Activated T-helper 1 cell treated with anti-CD3 and anti-CD28 coated beads, Interleukin-12 subunit alpha, Interleukin-12 subunit beta, Interleukin-2, Interleukin-4 antibody, amounts not matched to agents 30 ng/mL and 10 ng/mL and 1 ng/mL, durations not matched to agents 14 hours and 24 hours and 36 hours (primary cell): ENCODE measurements at places on chromosomes 13 and 19.

DNA sequence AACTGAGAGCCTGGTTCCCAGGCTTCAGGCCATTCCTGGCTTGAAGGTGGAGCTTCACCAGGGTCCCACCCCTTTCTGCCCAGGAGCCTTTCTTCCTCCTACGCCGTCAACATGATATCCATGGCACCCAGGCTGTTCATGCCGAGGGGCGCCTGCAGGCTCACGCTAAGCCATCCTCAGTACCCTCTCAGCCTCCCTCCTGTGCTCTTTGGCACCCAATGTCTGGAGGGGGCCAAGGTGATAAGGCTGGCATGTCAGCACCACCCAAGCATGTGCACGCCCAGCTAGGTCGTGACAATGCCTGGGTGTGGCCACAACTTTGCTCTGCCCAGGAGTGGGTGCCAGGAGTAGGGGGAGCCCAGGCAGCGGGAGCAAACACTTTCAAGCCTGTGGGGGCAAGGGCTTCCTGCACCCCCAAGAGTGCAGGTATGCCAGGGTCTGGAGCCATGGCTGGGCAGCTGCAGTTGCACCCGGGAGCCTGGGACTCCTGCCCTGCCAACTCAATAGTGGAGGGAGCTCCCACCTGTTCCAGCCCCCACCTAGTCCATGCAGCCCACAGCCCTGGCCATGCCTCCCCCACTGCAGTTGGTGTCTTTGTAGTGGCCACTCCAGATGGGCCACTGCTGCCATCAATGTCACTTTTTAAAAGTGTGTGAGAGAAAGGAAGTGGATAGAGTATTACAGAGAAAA lies 219.9 kb downstream of the MAB21L1 start:
- no peak overlapping the region for H3K4me3 ChIP-seq
- no peaks in the 10 kb centered on the region for H3K36me3 ChIP-seq
- no peak overlapping the region for H3K27ac ChIP-seq

DNA sequence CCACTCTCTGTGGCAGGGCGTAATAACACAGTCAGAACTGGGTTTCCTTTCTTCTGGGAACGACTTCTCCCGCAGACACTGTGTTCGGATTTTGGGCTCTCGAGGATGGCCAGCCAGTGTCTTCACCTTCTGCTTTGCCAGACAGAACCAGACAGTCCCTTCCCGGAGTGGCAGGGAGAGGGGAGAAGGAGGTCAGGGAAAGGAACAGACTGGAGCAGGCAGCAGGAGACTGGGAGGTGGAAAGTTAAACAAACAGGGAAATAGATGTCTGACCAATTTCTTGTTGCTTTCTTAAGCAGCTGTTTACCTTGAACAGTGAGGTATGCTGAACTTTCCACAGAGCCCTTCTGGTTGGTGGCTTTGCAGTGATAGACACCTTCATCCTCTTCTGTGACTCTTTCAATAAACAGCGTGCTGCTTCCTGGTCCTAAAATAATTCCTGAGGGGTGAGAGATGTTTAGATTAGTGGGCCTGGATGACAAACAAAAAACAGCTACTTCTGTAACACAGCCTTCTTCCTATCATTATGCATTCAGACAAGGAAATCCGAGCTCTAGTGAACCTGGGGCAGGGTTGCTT lies 137.6 kb downstream of the FLT1 start:
- H3K27ac ChIP-seq = peak overlapping the region; percentile 11
- H3K36me3 ChIP-seq = peaks cover 18% of the 10 kb centered on the region
- H3K27me3 ChIP-seq = no peaks in the 10 kb centered on the region
- H3K4me1 ChIP-seq = peaks cover 55% of the 10 kb centered on the region
- no peak overlapping the region for H3K4me3 ChIP-seq

DNA sequence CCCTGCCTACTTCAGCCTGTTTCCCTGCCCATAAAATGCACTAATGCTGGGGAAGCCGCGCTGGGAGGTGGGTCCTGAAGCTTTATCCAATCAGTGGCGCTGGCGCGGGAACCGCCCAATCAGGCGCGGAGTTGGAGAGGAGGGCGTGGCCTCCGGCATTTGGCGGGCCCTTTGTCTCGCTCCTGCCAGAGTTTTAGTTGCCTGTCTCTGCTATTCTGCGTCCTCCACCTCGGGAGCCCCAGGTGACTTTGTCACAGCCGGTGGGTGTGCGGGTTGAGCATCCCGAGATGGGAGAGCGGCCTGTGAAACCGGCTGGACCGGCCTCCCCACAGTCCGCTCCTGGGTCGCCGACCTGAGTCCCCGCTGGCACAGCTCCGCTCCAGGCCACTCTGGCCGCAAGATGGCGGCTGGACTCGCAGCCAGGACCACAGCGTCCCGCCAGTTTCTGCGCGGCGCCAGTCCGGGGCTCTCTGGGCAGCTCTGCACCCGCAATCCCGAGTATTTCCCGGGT lies 30.7 kb upstream of the ZNF429 start:
- DNase-seq = peak; percentile 32
- no peak overlapping the region for H3K27ac ChIP-seq
- peak overlapping the region; percentile 49 for H3K4me3 ChIP-seq
- no peaks in the 10 kb centered on the region for H3K27me3 ChIP-seq
- H3K36me3 ChIP-seq = no peaks in the 10 kb centered on the region

GRCh38 chr13:100674572-100674871 lies at the start of gene TMTC4:
Gene TMTC4, minus strand, starts transcription at chr13:100674795. Its CDS starts 4,433 bp downstream, at chr13:100670362.
- peaks cover 31% of the 10 kb centered on the region for H3K4me1 ChIP-seq
- no peak for DNase-seq
- H3K27me3 ChIP-seq = peaks cover 10% of the 10 kb centered on the region
- peaks cover 4% of the 10 kb centered on the region for H3K36me3 ChIP-seq

- peaks cover 43% of the 10 kb centered on the region for H3K4me1 ChIP-seq
- peaks cover 63% of the 10 kb centered on the region for H3K27me3 ChIP-seq
- no peak overlapping the region for H3K27ac ChIP-seq
- peaks cover 6% of the 10 kb centered on the region for H3K36me3 ChIP-seq
- peak overlapping the region; percentile 73 for H3K4me3 ChIP-seq
Observed at GRCh38 chr19:31351855-31352195, 2.6 kb upstream of the TSHZ3 start.

- no peaks in the 10 kb centered on the region for H3K27me3 ChIP-seq
- DNase-seq = no peak
- peaks cover 16% of the 10 kb centered on the region for H3K36me3 ChIP-seq
- no peak overlapping the region for H3K4me3 ChIP-seq
- no peaks in the 10 kb centered on the region for H3K4me1 ChIP-seq
Observed at GRCh38 chr13:114001331-114002008, 27.6 kb upstream of the C13orf46 start.

GRCh38 chr19:12767666-12768065 lies 7.7 kb downstream of the HOOK2 start:
- peaks cover 2% of the 10 kb centered on the region for H3K36me3 ChIP-seq
- DNase-seq = no peak
- H3K27ac ChIP-seq = no peak overlapping the region
- no peaks in the 10 kb centered on the region for H3K4me1 ChIP-seq

- H3K4me3 ChIP-seq = no peak overlapping the region
- no peaks in the 10 kb centered on the region for H3K27me3 ChIP-seq
- no peak for DNase-seq
- H3K36me3 ChIP-seq = peaks cover 41% of the 10 kb centered on the region
- H3K27ac ChIP-seq = no peak overlapping the region
Observed at GRCh38 chr19:51993422-51993821, 6.8 kb upstream of the ZNF350 start.

DNA sequence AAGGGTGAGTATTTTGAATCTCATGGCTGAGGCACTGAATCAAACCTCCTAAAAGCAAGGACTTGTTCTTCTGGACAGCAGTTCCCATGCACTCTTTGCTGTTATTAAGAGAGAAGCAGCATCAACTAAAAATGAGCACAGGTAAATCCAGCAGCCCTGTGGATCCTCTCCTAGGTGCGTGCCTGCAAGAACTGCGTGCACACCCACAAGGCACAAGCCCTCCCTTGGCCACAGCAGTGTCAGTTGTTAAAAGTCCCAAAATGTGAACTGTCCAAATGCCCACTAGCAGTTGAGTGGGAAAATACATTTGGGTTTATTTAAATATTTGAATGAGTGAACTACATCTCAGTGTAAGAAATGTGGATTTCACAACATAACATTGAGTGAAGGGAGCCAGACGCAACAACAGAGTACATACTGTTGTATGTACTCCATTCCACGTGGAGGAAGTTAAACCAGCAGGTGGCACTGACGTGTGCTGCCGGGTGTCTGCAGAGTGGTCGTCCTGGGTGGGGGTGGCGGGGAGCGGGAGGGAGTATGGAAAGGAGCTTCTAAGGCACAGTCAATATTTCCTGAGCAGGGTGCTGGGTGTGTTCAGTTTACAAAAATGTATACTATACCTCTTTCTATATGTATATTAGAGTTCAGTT lies 266.4 kb downstream of the NALCN start:
- H3K27ac ChIP-seq = no peak overlapping the region
- H3K36me3 ChIP-seq = no peaks in the 10 kb centered on the region
- H3K4me1 ChIP-seq = no peaks in the 10 kb centered on the region
- H3K4me3 ChIP-seq = no peak overlapping the region
- peaks cover 16% of the 10 kb centered on the region for H3K27me3 ChIP-seq
- no peak for DNase-seq

DNA sequence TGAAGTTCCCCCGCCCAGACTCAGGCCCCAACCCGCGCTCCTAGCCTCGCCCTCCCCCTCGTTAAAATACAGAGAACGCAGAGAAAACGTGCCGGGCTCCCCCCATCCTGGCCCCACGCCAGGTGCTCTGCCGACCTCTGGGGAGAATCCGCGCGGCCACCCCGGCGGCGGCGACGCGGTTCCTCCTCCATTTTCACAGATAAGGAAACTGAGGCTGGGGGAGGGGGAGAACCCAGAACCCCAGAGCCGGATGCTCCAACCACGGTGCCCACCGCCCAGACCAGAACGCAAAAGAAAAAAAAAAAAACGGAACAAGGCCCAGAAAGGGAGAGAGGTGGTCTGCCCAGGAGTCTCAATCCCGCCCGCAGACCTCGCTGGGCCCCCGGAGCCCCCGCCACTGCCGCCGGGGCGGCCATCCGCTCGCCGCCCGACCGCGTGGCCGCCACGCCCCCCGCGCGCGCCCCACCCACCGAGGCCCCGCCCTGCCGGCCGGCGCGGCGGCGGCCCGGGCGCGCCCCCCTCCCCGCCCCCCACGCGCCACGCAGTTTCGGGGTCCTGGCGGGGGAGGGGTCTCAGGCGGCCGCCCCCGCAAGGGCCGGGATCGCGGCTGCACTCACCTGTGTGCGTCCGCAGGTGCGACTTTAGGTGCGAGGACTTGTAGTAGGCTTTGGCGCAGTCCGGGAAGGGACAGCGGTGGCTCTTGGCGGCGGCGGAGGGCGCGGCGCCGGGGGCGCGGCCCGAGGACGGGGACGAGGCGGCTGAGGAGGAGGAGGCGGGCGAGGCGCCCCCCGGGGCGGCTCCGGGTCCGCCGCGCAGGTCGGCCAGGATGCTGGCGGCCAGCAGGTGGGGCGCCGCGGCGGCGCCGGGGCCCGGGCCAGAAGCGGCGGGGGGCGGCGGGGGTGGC lies 703 bp downstream of the KLF16 start:
- peak overlapping the region; percentile 95 for H3K27ac ChIP-seq
- H3K36me3 ChIP-seq = peaks cover 2% of the 10 kb centered on the region
- DNase-seq = peak; percentile 53
- H3K4me3 ChIP-seq = peak overlapping the region; percentile 95
- peaks cover 22% of the 10 kb centered on the region for H3K4me1 ChIP-seq
- H3K27me3 ChIP-seq = peaks cover 2% of the 10 kb centered on the region

GRCh38 chr19:49132974-49133609 lies 13.7 kb downstream of the PPFIA3 start:
- no peak overlapping the region for H3K27ac ChIP-seq
- peaks cover 24% of the 10 kb centered on the region for H3K4me1 ChIP-seq
- H3K36me3 ChIP-seq = peaks cover 1% of the 10 kb centered on the region
- peaks cover 2% of the 10 kb centered on the region for H3K27me3 ChIP-seq
